Hippocampal formation (tissue), 2 donors: ENCODE measurements at places on chromosomes 2 and 18.

GRCh38 chr2:114122930-114123329 is 233.0 kb downstream of the ACTR3 start:
- no peak for DNase-seq

GRCh38 chr18:76376225-76376624 is 118.8 kb downstream of the ZNF516 start:
- no peak for DNase-seq

DNA sequence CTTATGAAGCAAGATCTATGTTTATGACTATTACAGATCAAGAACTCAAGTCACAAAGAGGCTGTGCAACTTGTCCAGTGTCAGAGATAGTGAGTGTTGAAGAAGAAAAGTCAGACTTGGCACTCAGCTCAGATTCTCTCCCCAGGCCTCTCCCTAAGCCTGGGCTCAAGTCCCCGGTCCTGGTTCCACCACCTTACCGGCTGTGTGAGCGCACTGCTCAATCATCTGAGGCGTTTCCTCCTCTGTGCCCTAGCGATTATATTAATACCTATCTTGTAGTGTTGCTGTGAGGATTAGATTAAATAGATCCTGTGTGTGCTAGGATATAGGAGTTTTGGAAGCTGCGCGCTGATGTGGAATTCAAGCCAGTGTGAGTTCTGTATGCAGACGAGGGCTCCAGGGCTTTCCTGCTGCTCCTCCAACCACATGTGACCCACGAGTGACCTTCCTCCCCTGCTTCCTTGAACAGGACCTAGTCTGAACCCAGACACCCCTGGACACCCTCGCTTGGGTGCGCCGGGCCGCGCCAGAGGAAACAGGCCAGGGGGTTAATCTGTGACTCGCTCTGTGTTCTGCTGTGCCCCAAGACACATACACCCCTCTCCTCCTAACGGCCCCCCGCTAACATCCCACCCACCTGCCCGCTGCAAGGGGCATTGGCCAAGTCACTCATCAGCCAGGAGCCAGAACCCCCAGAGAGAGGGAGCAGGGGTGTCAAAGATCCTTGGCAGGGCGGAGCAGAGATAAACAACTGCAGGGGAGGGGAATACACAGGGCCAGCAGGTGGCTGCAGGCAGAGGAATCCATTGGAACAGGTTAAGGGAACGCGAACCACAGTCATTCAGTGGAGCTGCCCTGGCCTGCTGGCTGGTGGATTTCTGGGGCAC is 38.3 kb downstream of the TNS1 start:
- DNase-seq: no peak

- DNase-seq: no peak
Measured at GRCh38 chr2:230327418-230328154, 593 bp downstream of the SP140L start.

GRCh38 chr2:134087371-134087921 is 166.4 kb upstream of the MGAT5 start:
- no peak for DNase-seq

DNA sequence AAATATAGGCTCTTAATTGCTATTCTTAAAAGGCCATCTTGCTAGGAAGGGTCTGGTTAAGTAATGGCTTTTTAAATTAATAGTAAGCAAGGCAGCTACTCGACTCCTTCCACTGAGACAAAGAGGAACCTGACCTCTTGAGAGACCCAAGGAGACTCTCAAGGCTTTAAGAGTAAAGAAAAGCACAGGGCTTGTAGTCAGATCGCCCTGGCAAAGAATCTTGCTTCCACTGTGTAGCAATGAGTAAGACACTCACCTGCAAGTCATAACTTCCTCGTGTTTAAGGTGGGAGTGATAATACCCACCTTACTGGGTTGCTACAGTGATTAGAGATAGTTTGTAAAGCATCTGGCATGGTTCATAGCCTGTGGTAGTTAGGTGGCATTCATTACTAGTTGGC is 274.5 kb downstream of the TSN start:
- DNase-seq: no peak
